Stimulated activated CD4-positive, alpha-beta T cell treated with anti-CD3 and anti-CD28 coated beads, Interleukin-4, amount 100 ng/mL, for 24 hours (primary cell): ENCODE measurements at places on chromosomes 4 and X.

DNA sequence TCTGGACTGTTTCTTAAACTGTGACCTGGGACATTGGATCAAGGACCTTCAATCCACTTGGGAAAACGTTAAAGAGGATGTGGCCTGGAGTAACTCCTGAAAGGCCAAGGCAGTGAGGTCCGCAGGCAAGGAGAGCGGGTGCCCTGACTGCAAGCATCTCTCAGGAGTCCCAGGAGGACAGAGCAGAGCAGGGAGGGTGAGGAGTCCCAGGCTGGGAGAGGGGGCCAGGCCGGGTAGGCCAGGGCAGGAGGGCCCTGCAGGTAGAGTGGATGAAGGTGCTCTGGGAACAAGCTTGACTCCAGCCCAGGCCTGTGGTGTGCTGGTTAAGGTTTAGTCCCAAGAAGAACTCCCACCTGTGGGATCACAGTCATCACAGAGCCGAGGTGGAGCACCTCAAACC, 13.8 kb downstream of the PNMA6E start:
- no peak for DNase-seq

- DNase-seq: no peak
Observed at GRCh38 chrX:14670819-14671218, 141.5 kb downstream of the GLRA2 start.

GRCh38 chr4:165328708-165329107, 1.2 kb downstream of the MSMO1 start:
- no peak for DNase-seq

DNA sequence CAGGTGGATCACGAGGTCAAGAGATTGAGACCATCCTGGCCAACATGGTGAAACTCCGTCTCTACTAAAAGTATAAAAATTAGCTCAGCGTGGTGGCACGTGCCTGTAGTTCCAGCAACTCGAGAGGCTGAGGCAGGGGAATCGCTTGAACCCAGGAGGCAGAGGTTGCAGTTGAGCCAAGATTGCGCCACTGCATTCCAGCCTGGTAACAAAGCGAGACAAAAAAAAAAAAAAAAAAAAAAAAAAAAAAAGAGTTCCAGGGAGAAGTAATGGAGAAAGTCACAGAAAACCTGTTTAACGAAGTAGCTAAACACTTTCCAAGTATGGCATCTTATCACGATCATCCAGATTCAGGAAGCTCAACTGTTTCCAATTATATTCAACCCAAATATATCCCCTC, 10.9 kb downstream of the KLHL4 start:
- DNase-seq: no peak

- DNase-seq: no peak
Observed at GRCh38 chrX:110962451-110962850, 133.5 kb upstream of the PAK3 start.

GRCh38 chr4:2248821-2249261, 6.9 kb upstream of the HAUS3 start:
- no peak for DNase-seq

GRCh38 chr4:18954538-18954937, 933.0 kb upstream of the LCORL start:
- DNase-seq: no peak

DNA sequence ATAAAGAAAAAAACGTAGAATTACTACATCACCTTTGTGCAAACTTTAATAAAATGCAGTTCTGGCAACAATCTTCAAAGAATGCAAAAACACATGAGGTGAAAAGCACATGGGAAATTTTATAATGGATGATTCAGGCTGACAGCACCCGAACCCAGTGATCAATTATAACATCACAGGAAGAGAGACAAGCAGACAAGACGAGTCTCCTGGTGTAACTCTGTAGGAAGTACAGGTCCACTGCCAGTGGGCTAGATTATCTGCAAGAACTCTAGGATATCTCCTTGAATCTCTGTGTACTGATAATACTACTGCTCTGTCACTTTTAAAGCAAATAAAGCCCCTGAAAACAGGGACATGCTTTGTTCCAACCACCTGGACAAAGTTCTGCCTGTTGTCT, 58.9 kb upstream of the NXF3 start:
- no peak for DNase-seq

DNA sequence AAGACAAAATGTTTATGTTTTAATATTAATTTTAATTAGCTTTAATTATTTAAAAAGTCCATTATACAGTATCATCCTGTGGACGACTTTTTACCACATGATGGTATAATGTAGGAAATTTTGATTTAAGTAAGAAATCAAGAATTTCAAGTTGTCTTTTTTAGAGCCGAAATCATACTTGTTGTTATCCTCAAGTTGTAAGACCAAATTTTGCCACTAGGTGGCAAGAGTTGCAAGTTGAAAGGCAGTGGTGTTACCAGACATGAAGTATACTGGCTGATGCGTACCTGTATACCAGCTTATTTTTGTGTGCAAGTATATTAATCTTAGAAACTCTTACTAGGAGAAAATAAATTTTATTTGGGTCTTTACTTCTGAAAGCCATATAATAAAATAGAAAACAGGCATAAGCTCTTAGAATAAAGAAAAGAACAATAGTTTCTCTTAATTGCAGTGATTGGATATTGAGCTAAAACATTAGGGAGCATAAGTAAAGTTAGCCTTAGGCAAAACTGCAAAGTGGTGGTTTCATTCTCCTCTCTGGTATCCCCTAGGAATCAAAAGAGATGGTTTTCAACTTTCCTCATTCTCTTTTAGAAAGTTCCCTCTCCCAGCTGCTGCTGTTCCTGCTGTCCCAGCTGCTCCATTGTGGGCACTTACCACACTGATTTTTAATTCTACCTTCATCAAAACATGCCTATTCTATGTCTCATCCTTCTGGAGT, 118.0 kb upstream of the WDFY3 start:
- DNase-seq: peak; percentile 20

GRCh38 chr4:31674313-31674947, 954.3 kb downstream of the PCDH7 start:
- DNase-seq: no peak

DNA sequence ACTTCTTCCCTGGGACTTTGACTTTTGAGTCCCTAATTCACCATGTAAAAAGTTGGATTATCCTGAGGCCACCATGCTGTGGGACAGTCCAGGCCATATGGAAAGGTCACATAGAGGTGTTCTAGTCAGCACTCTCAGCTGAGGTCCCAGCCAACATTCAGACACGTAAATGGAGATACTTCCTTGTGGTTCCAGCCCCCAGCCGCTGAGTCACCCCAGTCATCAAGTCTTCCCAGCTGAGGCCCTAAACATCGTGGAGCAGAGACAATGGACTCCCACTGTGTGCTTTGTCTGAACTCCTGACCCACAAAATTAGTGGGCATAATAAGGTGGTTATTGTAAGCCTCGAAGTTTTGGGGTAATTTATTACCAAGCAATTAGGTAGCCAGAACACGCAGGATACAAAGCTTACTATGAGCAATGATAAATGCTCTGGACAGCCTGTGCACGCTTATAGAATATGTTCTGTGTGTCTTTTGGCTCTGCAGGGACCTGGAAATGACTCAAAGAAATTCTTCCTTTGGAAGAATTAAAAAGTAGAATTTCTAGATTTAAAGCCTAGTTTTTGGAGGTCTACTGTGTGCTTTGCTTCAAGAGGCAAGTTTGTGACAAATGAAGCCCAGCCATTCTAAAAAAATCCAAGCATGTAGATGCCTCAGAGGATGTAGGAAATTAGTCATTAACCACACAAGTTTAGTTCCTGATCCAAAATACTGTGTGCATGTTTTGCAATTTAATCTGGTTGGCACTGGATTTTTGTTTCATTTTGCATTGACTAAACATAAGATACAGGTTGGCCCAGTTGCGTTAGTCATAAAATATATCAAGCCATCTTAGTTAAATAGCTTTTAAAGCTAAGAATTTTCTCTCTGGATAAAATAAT, 33.2 kb upstream of the SLC9A7 start:
- peak; percentile 10 for DNase-seq

GRCh38 chr4:135050086-135050717, 848.6 kb upstream of the PABPC4L start:
- no peak for DNase-seq

- DNase-seq: no peak
Observed at GRCh38 chr4:20847124-20847747, 147.0 kb downstream of the PACRGL start.

- DNase-seq: no peak
Observed at GRCh38 chr4:171101845-171102244, 711.4 kb upstream of the GALNTL6 start.

DNA sequence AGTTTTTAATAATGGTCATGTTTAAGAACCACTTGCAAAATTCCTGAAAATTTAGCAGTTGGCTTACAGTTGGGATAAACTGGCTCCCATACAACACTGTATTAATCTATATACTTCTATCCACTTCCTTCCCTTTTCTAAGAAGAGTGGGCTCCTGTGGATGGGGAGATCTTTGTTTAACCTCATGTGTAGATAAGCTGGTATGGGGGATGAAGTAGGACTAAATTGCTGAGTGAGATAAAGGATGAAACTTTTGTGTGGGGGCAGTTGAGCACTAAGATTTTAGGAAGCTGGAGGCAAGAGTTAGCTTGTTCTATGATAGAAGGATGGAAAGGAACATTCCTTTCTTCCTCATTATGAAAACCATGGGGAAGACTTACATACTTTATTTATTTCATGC, 54.6 kb upstream of the ATP8A1 start:
- DNase-seq: no peak

DNA sequence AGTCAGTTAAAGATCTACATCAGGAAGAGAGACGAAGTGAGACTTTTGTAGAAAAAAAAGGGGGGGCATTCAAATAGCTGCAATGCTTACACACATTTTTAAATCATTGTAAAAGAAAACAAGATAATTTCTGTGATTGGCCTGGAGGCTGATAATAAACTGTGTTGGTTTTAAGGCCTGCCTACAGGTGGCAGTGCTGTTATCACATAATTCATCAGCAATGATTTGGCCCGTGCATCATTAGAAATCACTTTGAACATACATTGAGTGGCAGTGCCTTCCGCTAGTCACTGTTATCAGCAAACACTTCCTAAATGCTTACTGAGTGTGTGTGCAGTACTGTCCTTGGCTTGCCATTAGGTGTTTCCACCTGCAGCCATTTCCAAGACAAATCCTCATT, 831.9 kb downstream of the TRIML1 start:
- no peak for DNase-seq

DNA sequence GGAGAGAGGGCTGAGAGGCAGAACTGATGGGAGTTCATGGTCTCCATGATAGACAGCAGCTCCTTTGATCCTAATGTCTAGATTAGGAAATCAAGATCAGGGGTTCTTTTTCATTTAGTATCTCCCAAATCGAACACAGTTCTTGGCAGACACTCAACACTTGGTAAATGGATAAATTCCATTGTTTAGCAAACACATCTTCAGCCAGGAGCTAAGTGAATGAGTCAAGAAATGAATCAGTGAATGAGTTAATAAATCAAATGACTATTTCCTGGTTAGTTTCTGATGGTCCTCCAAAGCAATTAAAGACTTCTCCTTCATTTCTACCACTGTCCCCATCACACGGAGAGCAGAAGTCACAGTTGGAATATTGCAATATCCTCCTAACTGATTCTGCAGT, 120.0 kb upstream of the SHISA3 start:
- no peak for DNase-seq

DNA sequence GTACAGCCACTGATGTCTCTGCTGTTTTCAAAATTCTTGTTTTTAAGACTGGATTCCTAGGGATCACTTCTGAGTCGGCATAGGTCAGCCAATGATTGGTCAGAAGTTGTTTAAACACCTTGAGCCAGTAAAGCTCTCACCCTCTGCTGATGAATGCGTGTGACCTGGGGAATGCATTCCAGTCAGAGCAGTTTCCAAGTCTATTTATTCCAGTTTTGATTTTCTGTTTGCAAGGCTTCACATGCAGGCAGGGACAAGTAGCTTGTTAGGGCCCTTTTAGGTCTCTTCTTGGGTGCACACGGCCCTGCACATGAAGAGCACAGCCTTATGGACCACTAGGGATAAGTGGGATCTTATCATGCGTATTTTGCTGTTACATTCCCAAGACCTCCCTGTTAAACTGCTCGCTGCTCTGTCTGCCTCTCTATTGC, 47.0 kb downstream of the KLHL15 start:
- DNase-seq: no peak

DNA sequence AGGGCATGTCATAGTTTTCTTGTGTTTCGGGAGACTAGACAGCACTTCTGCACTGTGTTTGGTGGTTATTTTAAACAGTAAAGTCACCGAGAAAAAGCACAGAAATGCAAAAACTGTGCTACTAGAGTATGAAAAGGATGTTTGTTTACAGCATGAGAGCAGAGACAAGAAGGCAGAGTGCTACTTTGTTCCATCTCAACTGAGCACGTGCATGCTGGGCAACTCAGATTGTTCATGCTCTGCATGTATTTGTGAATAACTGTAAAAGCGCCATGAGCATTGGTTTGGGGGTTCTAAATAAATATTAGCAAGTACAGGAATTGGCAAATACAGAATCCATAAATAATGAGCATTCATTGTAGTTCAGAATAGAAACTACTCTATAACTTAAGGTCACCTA, 7.4 kb downstream of the EVC start:
- no peak for DNase-seq

- no peak for DNase-seq
Observed at GRCh38 chr4:15198070-15198727, 195.9 kb downstream of the CPEB2 start.

- DNase-seq: no peak
Observed at GRCh38 chr4:160161026-160161425, 1058.1 kb downstream of the RAPGEF2 start.
